ENCODE measurements at places on chromosomes 7 and 10.

DNA sequence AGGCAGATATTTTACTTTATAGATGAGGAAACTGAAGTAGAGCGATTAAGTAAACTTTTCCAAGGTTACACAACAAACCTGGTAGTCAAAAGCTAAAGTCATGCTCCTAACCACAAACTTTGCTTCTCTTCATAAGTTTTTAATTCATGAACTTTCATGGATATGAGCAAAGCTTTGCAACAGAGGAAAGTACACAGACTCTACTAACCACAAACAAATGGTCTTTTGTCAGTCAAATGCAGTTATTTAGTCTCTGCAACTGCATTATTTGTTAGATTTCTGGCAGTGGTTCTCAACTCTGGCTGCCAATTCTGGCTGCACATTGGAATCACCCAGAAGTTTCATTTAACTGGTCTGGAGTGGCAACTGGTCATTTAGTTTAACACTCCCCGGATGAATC, 140.6 kb upstream of the TMEM168 start:
- no peak for DNase-seq

GRCh38 chr10:11846542-11846941, 23.4 kb downstream of the PROSER2 start:
- DNase-seq = no peak

GRCh38 chr10:101513733-101514132, 74.3 kb downstream of the POLL start:
- no peak for DNase-seq

GRCh38 chr7:50655490-50655889, 90.3 kb upstream of the DDC start:
- DNase-seq = no peak

GRCh38 chr10:117938104-117938503, 108.6 kb downstream of the RAB11FIP2 start:
- DNase-seq = no peak

DNA sequence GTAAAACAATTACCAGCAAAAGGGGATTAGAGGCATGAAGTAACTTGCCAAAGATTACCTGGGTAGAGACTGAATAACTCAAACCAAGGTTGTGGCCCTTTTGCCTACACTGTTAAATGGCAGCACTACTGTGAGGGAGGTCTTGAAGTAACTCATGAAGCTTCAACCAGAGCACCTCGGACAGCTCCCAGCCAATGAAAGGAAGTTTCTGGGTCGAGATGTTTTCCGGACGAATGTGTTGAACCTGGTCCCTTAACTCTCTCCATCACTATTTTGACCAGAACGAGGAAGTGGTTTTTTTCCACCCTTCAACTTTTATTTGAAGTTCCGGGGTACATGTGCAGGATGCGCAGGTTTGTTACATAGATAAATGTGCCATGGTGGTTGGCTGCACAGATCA, 133.6 kb upstream of the PRKCQ start:
- no peak for DNase-seq

DNA sequence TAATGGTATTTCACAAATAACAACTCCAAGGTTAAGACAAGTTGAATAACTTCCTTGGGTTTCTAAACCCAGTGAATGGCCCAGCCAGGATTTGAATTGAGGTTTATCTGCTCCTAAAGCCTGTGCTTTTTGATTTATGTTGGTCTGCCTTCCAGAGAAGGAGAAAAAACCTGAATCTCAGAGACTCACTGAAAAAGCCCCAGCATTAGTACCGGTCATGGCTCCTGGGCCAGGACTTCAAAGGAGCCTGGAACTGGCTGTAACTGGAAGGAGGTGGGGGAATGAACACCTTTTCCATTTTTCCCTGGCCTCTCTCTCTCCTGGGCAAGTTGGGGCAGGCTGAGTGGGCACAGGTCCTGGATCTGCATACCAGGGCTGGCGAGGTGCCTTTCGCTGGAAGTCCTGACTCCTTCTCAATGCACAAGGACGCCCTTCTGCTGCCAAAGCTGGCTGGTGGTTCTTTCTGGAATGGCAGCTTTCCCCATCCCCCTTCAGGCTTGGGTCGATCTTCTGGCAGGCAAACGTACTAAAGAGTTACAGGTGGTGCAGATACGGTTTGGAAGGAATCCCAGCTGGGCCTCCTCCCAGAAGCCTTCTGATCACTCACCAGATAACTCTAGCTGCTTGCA, 268.2 kb downstream of the PTEN start:
- DNase-seq = no peak

DNA sequence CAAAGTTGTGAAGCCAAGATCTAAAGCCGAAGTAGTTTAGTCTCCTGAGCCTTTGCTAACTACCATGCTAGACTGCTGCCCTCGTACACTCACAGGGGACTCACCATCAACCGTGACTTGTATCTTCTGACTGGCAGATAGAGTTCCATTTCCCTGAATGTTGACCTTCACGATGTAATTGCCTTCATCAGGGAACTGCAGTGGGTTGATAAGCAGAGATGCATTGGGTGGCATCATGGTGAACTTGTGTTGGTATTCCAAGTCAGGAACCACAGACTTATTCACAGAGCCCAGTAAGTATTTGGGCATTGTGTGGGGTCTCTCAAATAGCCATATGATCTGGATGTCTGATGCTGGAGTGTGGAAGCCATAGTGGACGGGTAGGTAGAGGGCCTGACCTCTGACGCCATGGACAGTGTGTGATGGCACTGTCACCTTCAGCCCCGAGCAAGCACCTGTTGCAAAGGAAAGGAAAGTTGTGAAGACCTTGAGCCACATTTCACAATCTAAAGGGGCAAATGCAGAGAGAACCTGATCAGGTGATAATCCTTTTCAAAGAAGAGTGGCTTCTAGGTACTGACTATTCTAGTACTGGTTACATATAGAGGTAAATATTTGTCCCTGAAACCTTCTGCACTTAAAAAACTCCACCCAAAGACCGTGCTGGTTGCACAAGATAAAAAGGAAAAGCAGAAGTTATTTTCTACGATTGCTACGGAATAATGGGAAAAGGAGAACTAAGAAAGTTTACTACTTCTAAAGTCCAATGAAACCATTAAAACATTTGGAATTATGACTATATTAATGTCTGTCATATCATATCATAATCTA, 7.1 kb downstream of the HEPACAM2 start:
- no peak for DNase-seq

DNA sequence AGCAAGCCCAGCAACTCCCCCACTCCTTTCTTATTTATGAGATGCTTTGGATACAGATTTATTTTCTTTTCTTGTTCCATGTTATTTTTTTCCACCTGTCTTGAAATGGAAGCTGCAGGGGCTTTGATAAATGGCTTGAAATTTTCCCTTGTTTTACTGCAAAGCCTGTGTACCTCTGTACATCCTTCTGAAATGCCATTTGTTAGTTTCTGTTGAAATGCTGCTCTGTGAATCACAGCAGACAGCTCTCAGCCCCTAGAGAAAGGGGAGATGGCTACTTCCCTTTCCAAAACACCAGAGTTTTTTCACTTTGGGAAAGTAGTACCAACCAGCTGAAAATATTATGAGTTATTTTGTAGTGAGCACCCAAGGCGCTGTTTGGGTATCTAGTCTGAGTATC, 304.2 kb downstream of the ELMO1 start:
- DNase-seq = no peak

DNA sequence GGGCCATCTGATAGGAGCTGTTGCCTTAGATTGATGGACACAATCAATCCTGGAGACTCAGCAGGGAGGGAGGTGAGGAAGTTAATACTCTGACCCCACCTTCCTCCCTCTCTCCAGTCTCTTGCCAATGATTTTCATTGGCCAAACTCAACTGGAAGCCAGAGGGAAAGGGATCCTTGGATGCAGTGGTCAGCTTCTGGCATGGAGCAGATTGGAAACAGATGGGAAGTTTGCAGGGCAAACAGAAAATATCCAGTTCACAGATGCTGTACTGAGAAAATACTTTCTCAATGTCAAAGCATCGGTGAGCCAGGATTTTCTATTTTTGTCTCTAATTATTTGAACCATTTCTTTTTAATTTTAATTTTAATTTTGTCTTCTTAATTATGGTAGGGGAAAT, 170.8 kb downstream of the BBS9 start:
- no peak for DNase-seq

DNA sequence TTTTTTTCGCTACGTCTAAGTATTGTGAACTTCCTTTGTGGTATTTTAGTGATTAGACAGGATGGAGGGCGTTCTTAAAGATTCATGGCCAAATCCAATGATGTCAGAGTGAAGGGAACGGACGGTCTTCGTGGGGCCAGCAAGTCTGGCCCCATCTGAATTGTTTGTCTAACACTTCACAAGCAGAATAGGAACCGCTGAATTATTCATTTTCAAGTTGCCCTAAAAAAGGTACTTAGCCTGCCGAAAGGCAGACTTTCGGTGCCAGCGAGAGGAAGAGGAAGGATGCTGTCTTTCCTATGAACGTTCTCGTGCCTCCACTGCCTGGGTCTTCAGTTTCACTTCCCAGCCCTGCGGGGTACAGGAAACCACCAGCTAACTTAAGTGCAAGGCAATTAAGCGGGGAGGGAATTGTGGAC, 145.7 kb upstream of the SH2B2 start:
- no peak for DNase-seq

Data from activated CD8-positive, alpha-beta memory T cell treated with anti-CD3 and anti-CD28 coated beads for 1 hour (primary cell).